ENCODE measurements at places on chromosomes 5 and 9. TPM values are rescaled to one million over a fixed set of nuclear protein-coding genes. Genes with fewer than 3 reads are reported as not detected.

DNA sequence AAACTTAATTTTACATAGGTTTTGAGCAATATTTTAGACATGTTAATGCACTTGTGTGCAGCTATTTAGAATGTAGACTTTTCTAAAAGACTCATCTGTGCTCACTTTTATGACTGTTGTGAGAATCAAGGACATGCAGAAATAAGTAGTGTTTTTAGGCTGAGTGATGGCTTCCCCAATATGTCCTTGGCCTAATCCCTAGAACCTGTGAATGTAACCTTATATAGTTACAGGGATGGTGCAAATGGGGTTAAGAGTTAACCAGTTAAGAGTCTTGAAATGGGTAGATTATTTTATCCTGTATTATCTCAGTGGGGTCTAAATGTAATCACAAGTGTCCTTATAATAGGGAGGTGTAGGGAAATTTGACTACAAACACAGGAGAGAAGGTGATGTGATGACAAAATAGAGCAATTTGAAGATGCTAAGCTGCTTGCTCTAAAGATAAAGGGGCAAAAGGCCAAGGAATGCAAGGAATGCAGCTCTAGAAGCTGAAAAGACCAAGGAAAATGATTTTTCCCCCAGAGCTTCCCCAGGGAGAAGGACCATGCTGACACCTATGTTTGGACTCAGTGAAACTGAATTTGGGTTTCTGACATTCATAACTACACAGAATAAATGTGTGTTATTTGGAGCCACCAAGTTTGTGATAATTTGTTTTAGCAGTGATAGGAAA is 298.0 kb upstream of the PAPPA start:
- H3K27me3 ChIP-seq = no peaks in the 10 kb centered on the region
- DNase-seq = no peak
- no peak overlapping the region for H3K4me3 ChIP-seq
- H3K36me3 ChIP-seq = no peaks in the 10 kb centered on the region
- no peaks in the 10 kb centered on the region for H3K4me1 ChIP-seq

DNA sequence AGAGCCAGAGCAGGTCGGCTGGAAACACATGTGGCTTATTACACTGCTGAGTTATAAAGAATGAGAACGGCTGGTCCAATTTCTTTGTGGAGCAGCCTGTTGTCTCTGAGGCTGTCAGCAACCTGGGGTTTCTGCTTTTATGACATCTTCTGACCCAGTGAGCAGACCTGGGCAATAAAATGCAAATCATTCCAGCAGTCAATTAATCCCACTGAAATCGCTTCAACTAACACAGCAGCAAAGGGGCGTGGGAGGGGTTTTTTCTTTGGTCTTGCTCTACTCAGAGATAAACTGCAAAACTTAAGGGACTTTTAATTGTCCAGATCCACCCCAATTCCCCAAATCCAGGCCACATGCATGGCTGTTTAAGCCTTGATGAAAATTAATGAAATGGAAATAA is 215.7 kb downstream of the SLIT3 start:
- H3K36me3 ChIP-seq = no peaks in the 10 kb centered on the region
- H3K4me1 ChIP-seq = no peaks in the 10 kb centered on the region

- no peaks in the 10 kb centered on the region for H3K36me3 ChIP-seq
- H3K27ac ChIP-seq = no peak overlapping the region
- DNase-seq = no peak
- H3K4me1 ChIP-seq = peaks cover 29% of the 10 kb centered on the region
- peaks cover 11% of the 10 kb centered on the region for H3K27me3 ChIP-seq
- H3K4me3 ChIP-seq = peak overlapping the region; percentile 73
Observed at GRCh38 chr9:96449523-96449844, 485 bp upstream of the HABP4 start.

GRCh38 chr9:96892131-96892530 is 36.5 kb upstream of the NUTM2G start:
- no peaks in the 10 kb centered on the region for H3K27me3 ChIP-seq
- no peak for DNase-seq
- H3K36me3 ChIP-seq = peaks cover 25% of the 10 kb centered on the region
- H3K4me3 ChIP-seq = no peak overlapping the region
- H3K27ac ChIP-seq = no peak overlapping the region
- no peaks in the 10 kb centered on the region for H3K4me1 ChIP-seq

GRCh38 chr9:6959270-6960000 is 201.7 kb downstream of the KDM4C start:
- no peak for DNase-seq
- H3K4me1 ChIP-seq = peaks cover 16% of the 10 kb centered on the region

GRCh38 chr5:128903550-128903949 is 61.7 kb upstream of the SLC27A6 start:
- no peak for DNase-seq
- no peak overlapping the region for H3K4me3 ChIP-seq
- H3K36me3 ChIP-seq = no peaks in the 10 kb centered on the region
- H3K4me1 ChIP-seq = no peaks in the 10 kb centered on the region
- H3K27me3 ChIP-seq = peaks cover 1% of the 10 kb centered on the region

The FOXI1 gene
- total RNA-seq = not detected
